Putamen (tissue), 1 donor: ENCODE measurements at places on chromosomes 3 and 15.
A peak's percentile ranks its signal among the peaks of the same experiment; 100 is the strongest.

GRCh38 chr3:106059953-106060517 lies 191.2 kb upstream of the CBLB start:
- no peak for DNase-seq

DNA sequence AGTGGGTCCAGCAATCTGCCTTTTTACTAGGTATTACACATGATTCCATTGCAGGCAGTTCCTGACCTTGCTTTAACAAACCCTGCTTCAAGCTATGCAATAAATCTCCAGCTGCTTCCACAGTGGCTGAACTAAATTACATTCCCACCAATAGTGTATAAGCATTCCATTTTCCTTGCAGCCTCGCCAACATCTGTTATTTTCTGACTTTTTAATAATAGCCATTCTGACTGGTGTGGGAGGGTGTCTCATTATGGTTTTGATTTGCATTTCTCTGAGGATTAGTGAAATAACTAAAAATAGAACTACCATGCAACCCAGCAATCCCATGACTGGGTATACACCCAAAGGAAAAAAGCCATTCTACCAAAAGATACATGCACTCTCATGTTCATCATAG lies 36.4 kb upstream of the DNAJC13 start:
- no peak for DNase-seq

DNA sequence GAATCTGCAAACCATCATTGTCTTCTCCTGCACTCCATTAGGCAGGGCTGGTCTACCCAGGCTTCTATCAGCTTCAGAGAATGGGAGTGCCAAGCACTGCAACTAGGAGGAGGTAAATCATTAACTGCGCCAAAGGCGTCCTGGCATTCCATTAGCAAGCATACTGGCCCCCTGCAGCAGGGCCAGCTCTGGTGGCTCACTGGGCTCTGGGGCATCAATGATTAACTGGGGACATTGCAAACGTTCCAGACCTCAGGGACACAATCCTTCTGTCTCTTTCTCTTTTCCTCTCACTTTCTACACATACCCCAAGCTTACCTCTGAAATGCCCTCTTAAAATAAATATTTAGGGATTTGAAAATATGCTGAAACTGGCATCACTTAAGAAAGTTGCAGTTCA lies 129.0 kb downstream of the MYLK start:
- DNase-seq, result no peak

DNA sequence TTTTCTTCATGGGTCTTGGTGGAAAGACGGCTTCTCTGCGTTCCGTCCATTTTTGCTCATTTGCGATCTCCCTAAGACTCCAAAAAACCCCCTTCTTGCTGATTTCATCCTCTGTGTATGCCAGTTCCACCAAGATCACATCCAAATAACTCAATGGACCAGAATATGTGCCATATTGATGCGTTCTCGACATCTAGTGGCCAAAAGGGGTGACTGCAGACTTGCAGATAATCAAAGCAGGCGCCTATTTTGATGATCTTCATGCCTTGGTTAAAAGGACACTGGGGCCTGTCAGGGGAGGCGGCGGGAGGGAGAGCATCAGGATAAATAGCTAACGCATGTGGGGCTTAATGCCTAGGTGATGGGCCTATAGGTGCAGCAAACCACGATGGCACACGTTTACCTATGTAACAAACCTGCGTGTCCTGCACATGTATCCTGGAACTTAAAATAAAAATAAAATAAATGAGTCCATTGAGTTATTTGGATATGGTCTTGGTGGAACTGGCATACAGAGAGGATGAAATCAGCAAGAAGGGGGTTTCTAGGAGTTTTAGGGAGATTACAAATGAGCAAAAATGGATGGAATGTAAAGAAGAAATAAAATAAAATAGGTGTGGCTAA lies 104.2 kb upstream of the RAD18 start:
- DNase-seq, result peak; percentile 37

- peak; percentile 58 for DNase-seq
These were observed 179.6 kb downstream of the NSMCE3 start for GRCh38 chr15:29089731-29090616.

DNA sequence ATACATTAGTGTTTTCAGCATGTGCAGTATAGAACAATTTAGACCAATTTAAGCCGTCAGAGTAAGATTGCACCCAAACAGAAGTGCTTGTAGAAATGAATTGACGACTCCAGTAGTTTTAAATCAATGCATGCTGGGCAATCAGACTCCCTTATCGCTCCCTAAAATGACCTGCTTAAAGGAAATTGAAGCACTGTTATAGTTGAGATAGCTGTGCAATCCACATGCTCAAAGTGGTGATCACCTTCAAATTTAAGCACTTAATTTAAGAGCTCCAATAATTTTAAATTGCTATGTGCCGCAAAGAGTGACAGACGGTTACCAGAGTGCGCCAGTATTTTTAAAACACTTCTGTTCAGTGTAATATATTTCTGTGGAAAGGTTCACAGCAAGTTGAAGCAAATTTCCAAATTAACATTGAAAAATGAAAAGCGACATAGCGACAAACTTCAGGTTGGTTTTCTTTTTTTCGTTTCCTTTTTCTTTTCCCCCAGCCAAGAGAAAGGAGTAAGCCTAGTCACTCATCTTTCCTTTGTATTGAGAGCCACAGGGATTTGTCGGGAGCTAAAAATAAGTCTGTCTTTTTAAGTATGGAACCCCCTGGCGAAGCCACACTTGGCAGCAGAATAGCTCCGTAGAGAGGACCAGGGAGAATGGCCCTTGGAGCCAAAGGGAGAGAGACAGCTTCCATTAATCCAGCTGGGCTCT lies 436.4 kb upstream of the RBMS3 start:
- no peak for DNase-seq

DNA sequence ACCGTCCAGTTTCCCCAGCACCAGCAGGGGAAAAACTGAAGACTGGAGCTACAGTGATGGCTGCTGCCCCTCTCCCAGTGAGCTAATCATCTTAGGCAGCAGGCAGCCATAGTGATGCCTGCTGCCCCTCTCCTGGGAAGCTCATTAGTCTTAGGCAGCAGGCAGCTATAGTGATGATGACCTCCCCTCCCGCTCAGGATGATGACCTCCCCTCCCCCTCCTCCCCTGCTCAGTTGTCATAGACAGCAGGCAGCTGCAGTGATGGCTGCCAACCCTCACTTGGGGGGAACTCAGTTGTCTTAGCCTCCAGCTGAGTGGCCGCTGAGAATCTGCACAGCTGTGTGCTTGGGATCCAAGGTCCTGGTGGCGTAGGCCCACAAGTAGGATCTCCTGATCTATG lies 80.9 kb upstream of the MANF start:
- DNase-seq, result no peak

DNA sequence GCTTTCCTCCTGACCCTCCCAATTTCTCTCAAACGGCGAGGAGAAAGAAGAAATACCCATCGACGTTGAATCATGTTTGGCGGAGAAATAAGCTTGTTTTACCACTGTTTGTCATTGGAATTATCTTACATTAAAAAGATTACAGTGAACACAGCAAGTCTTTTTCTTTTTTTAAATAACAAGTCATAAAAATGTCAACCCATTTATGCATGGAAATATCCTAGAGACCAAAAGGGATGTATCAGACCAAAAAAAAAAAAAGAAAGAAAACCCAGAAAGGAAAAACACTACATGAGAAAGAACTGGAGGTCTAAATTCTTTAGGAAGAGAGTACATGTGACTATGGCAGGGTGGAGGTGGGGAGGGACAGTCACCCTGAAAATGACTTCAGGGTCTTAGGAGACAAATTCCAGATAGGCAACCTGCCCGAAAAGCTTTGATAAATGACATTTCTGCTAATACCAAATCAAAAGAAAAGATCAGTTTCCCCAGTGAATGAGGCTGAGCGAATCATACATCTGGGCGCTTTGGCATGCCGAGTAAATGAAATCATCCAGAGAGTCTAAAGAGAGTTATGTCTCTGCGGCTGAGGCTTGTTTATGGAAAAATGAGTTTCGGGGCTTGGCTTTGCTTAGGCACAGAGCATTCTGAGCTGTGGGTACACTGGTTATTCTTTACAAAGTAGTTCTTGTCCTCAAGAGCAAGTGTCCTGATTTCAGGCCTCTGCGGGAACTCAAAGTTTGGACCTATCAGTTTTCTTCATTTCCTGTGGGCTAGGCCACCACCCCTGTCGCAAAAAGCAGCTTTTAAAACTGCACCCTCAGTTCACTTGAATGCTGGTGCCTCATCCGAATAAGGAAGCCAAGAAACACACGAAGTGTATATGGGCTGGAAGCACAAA lies 110.1 kb upstream of the TGFBR2 start:
- no peak for DNase-seq

- DNase-seq, result no peak
These were observed 289.5 kb downstream of the GABRG3 start for GRCh38 chr15:27260523-27260922.

DNA sequence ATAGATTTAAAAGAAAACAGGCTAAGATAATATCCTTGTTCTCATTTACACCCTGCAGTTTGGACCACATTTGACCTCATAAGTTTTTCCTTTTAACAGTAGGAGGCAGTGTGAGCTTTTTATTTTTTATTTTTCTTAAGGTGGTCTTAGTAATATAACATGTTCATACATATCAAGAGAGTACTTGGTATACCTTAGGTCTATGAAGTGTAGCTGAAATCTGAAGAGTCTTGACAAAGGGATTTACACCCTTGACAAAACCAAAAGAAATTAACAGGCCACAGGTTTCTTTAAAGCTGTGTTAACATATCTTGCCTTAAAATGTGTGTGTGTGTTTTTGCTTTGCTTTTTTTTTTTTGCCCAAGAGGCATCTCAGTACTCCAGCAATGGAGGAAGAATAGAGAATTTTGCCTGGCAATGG lies 3.2 kb downstream of the RAP2B start:
- DNase-seq, result no peak

- DNase-seq, result no peak
These were observed 12.5 kb upstream of the IGF1R start for GRCh38 chr15:98635848-98636247.
